ENCODE measurements at places on chromosomes 16 and 17. TPM values are rescaled to one million over a fixed set of nuclear protein-coding genes. Genes with fewer than 3 reads are reported as not detected.

DNA sequence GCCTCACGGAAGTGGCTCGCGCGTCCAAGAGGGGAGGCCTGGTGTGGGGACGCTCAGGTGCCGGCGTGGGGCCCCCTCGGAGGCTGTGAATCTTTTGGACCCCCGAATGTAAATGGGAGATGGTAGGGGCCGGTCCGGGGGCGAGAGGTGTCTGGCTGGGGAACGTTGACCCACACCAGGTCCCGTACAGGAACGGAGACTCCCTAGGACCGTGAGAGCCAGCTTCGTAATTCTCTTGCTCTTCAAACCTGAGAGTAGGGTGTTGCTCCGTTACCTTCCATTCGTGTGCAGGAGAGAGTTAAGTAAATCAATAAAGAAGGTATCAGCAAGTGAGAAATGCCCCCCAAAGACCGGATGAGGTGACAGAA lies 481 bp downstream of the LYRM1 start:
- H3K27ac ChIP-seq: peak overlapping the region; percentile 91
- peak overlapping the region; percentile 85 for H3K4me3 ChIP-seq
- no peak for DNase-seq
- H3K27me3 ChIP-seq: no peaks in the 10 kb centered on the region
- H3K36me3 ChIP-seq: no peaks in the 10 kb centered on the region

DNA sequence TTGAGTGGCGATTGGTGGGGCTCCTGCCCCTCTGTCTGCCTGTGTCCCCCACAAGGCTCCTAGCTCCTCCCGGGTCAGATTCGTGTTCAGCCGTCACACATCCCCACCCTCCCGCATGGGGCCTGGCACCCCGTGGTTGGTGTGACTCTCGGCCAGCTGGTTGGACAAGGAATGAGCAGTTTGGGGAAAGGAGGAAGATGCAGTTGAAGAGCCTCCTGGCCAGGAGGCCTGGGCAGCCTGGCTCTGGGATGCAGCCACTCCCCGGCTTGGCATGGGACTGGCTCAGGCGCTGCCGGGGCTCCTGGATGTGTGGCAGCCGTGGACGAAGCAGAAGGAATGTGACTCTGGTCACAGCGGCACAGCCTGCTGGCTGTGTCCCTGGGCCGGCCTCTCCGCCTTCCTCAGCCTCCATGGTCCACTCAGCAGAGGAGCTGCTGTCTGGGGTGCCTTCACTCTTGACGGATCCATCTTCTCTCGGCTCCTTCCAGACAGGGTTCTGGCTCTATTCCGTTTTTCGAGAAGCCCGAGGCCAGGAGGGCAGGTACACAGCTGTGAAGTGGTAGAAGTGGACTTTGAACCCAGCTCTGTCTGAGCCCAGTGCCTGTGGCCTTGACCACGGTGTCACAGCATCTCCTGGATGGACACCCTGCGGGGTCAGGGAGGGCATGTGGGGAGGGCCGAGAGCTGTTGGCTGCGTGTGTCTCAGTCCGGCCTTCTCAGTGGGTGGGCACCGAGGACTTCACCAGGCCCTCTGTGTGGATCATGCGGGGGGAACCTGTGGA lies 2.1 kb downstream of the TRAF7 start:
- H3K27ac ChIP-seq: no peak overlapping the region
- H3K4me3 ChIP-seq: no peak overlapping the region
- peaks cover 45% of the 10 kb centered on the region for H3K4me1 ChIP-seq

DNA sequence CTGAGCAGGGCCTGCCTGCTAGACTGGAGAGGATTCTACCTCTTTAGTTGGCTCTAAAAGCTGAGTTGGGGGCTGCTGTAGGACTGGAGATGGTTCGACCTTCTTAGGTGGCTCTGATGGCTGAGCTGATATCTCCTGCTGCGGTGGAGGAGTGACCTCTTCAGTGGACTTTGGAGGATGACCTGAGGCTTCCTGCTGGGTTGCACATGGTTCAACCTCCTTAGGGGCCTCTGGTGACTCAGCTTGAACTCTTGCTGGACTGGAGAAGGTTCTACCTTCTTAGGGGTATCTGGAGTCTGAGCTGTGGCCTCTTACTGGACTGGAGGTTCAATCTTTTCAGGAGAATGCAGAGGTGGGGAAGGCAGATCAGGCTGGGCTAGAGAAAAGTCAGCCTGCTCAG lies 48.9 kb upstream of the TMEM97 start:
- no peaks in the 10 kb centered on the region for H3K36me3 ChIP-seq
- H3K27me3 ChIP-seq: peaks cover 10% of the 10 kb centered on the region
- DNase-seq: no peak

GRCh38 chr16:31453255-31454204 lies 5.8 kb upstream of the ARMC5 start:
- no peaks in the 10 kb centered on the region for H3K36me3 ChIP-seq
- no peak overlapping the region for H3K4me3 ChIP-seq
- H3K27ac ChIP-seq: no peak overlapping the region
- no peaks in the 10 kb centered on the region for H3K27me3 ChIP-seq

- no peak for DNase-seq
- H3K36me3 ChIP-seq: no peaks in the 10 kb centered on the region
- H3K4me1 ChIP-seq: peaks cover 16% of the 10 kb centered on the region
- H3K27me3 ChIP-seq: no peaks in the 10 kb centered on the region
- peak within 1 kb of the TSS; percentile 55 for H3K4me3 ChIP-seq
These were observed at the start of gene PHLPP2 for GRCh38 chr16:71724320-71724751. PHLPP2 (minus strand) TSS chr16:71724701; CDS start chr16:71714795, 9,906 bp downstream.

GRCh38 chr16:75362846-75363245 lies 70.5 kb downstream of the CFDP1 start:
- H3K4me1 ChIP-seq: no peaks in the 10 kb centered on the region
- peaks cover 6% of the 10 kb centered on the region for H3K36me3 ChIP-seq
- no peak overlapping the region for H3K4me3 ChIP-seq
- no peak overlapping the region for H3K27ac ChIP-seq

DNA sequence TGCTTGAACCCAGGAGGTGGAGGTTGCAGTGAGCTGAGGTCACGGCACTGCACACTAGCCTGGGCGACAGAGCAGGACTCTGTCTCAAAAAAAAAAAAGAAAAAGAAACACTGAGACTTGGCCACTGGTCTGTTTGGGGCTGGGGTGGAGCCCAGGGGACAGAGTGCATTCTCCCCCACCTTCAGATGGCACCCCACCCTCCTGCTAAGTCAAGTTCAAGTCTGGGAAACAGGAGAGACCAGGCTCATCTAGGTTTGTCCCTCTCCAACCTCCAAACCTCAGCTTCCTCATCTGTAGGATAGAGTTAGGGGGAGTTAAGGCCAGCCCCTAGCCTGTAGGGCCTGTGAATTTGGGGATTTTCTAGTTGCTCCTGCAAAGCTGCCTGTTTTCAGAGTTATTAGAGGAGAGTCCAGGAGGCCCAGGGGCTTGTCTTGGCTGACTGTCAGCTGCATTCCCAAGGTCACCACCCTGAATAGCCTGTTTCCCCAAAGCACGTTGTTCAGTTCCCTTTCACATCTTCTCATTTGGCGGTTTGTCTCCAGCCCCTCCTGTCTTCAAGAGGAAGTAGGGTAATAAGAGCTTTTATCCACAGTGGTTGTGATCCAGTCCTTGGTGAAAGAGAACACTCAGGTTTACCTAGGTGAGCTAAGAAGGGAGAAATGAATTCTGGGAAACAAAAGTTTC lies 2.2 kb downstream of the MT3 start:
- H3K4me3 ChIP-seq: no peak overlapping the region
- H3K27me3 ChIP-seq: peaks cover 10% of the 10 kb centered on the region
- no peak overlapping the region for H3K27ac ChIP-seq
- DNase-seq: no peak

DNA sequence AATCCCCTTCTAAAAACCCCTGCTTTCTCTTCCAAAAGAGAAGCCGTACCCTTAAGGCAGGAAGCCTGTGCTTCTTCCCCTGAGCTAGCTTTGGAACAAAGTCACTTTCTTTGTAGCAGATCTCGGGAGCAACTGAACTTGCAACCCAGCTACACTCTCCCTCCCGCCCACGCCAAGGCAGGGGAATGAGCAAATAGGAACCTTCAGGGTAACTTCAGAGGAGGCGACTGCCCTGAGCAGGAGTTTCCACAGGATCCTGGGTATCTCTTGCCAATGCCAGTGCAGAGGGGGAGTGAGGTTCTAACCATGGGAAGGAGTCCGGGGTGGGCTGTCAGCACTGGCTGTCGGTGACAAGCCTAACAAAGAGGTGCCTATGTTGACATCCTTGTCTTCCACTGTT lies 5.9 kb upstream of the PIRT start:
- peaks cover 6% of the 10 kb centered on the region for H3K4me1 ChIP-seq
- peaks cover 3% of the 10 kb centered on the region for H3K27me3 ChIP-seq
- no peak for DNase-seq
- no peak overlapping the region for H3K4me3 ChIP-seq
- no peaks in the 10 kb centered on the region for H3K36me3 ChIP-seq

DNA sequence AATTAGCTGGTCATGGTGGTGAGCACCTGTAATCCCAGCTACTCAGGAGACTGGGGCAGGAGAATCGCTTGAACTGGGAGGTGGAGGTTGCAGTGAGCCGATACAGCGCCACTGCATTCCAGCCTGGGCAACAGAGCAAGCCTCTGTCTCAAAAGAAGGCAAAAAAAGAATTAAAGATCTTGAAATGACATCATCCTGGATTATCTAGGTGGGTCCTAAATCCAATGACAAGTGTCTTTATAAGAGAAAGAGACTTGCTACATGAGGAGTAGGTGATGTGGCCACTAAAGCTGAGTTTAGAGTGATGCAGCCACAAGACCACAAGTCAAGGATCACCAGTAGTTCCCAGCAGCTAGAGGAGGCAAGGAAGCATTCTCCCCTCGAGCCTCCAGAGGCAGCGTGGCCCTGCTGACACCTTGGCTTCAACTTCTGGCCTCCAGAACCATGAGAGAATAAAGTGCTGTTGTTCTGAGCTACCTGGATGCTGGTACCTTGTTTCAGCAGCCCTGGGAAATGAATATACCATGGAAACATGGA lies 15.8 kb downstream of the CIITA start:
- H3K27me3 ChIP-seq: no peaks in the 10 kb centered on the region
- H3K36me3 ChIP-seq: peaks cover 7% of the 10 kb centered on the region
- H3K27ac ChIP-seq: no peak overlapping the region
- DNase-seq: no peak
- no peak overlapping the region for H3K4me3 ChIP-seq

GRCh38 chr16:10015397-10015796 lies 166.8 kb downstream of the GRIN2A start:
- H3K36me3 ChIP-seq: no peaks in the 10 kb centered on the region
- H3K27ac ChIP-seq: no peak overlapping the region
- DNase-seq: no peak
- H3K4me3 ChIP-seq: no peak overlapping the region

- no peak for DNase-seq
- H3K4me1 ChIP-seq: no peaks in the 10 kb centered on the region
These were observed 28.5 kb upstream of the SHCBP1 start for GRCh38 chr16:46649588-46650253.

GRCh38 chr16:12531937-12532336 lies 271.8 kb downstream of the CPPED1 start:
- H3K27ac ChIP-seq: no peak overlapping the region
- no peak for DNase-seq
- H3K4me3 ChIP-seq: no peak overlapping the region
- H3K36me3 ChIP-seq: no peaks in the 10 kb centered on the region

DNA sequence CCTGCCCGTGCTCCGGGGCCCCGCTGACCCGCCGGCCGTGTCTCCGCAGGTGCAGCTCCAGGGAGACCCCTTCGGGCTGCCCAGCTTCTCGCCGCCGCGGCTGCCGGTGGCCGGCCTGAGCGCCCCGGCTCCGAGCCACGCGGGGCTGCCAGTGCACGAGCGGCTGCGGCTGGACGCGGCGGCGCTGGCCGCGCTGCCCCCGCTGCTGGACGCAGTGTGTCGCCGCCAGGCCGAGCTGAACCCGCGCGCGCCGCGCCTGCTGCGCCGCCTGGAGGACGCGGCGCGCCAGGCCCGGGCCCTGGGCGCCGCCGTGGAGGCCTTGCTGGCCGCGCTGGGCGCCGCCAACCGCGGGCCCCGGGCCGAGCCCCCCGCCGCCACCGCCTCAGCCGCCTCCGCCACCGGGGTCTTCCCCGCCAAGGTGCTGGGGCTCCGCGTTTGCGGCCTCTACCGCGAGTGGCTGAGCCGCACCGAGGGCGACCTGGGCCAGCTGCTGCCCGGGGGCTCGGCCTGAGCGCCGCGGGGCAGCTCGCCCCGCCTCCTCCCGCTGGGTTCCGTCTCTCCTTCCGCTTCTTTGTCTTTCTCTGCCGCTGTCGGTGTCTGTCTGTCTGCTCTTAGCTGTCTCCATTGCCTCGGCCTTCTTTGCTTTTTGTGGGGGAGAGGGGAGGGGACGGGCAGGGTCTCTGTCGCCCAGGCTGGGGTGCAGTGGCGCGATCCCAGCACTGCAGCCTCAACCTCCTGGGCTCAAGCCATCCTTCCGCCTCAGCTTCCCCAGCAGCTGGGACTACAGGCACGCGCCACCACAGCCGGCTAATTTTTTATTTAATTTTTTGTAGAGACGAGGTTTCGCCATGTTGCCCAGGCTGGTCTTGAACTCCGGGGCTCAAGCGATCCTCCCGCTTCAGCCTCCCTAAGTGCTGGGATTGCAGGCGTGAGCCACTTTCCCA lies 5.9 kb downstream of the CTF1 start:
- H3K27ac ChIP-seq: peak overlapping the region; percentile 69
- peak overlapping the region; percentile 72 for H3K4me3 ChIP-seq
- DNase-seq: peak; percentile 73
- no peaks in the 10 kb centered on the region for H3K27me3 ChIP-seq
- H3K36me3 ChIP-seq: no peaks in the 10 kb centered on the region
- H3K4me1 ChIP-seq: peaks cover 25% of the 10 kb centered on the region

GRCh38 chr16:25896411-25896810 lies 204.7 kb downstream of the HS3ST4 start:
- H3K27me3 ChIP-seq: no peaks in the 10 kb centered on the region
- no peaks in the 10 kb centered on the region for H3K4me1 ChIP-seq
- DNase-seq: no peak
- H3K36me3 ChIP-seq: no peaks in the 10 kb centered on the region

The USP32 gene
- total RNA-seq: 47.0 TPM

The NKD1 gene
- 2.4 TPM for total RNA-seq

The CNTNAP4 gene
- not detected for total RNA-seq

The SYT17 gene
- total RNA-seq: not detected

Data from CD4-positive, CD25-positive, alpha-beta regulatory T cell (primary cell).